Umbilical cord (tissue), 2 donors: ENCODE measurements at places on chromosomes 13 and 19.

GRCh38 chr19:48043675-48044258 is at the start of gene CABP5:
Gene CABP5, minus strand, starts transcription at chr19:48044079. Its CDS starts 157 bp downstream, at chr19:48043922.
- no peak for DNase-seq

DNA sequence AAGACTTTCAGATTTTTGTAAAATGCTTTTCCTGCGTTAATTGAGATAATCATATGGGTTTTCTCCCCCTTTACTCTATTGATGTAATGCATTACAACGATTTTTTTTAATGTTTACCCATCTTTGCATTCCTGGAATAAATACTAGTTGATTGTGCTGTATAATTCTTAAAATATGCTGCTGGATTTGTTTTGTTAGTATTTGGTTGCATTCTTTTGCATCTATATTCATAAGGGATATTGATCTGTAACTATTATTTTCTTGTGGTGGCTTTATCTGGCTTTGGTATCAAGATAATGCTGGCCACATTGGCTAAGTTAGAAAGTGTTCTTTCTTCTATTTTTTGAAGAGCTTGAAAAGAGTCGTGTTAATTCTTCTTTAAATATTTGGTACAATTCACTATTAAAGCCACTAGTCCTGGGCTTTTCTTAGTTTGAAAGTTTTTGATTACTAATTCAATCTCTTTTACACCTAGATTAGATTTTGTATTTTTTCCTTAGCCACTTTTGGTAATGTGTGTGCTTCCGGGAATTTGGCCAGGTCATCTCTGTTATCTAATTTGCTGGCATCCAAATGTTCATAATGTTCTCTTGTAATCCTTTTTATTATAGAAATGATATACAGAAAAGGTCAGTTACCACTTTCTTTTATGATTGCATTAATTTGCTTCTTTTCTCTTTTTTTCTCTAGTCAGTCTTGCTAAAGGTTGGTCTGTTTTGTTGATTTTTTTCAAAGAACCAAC is 29.8 kb downstream of the KL start:
- no peak for DNase-seq

GRCh38 chr13:108302279-108302678 is 32.8 kb downstream of the TNFSF13B start:
- no peak for DNase-seq

DNA sequence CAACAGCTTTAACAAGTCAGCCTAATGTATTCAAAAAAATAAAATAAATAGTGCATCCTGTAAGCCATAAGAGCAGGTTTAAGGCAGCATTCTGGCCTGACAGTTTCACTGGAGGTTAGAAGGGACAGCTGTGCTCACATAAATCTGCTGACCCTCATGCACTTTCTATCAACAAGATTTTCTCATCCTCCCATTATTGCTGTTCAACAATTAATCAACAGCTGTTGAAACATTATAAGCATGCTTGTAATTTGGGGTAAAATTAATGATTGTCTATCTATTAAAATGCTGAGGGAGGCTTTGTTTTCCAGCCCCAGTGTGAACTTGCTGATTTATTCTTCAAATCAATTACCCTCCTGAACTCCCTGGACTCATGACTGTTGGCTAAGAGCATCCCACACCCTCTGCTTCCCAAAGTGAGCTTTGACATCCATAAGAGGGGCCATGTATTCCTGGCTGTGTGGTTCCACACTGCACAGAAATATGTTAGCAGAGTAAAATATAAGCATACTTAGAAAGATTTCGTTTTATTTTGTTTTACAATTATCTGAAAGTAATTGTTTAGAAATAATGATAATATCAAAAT is 492.4 kb downstream of the EFNB2 start:
- no peak for DNase-seq

DNA sequence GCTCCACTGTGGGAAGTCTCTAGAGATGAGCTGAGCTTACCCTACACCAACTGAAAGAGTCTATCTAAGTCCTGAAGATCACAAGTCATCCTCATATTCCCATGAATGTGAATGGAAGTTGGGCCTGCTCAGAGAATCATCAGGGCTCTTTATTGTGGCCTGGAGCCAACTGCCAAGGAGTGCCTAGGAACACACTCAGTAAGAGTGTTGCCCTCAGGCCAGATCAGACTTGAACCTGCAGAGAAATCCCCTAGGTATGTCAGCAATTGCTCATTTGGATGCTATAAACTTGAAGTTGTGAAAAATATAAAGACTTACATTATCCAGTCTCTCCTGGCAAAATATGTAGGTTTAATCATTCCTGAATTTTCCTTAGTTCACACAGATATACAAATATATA is 1070.2 kb downstream of the EFNB2 start:
- no peak for DNase-seq

GRCh38 chr13:44573790-44574465 is 2.2 kb downstream of the TSC22D1 start:
- no peak for DNase-seq

DNA sequence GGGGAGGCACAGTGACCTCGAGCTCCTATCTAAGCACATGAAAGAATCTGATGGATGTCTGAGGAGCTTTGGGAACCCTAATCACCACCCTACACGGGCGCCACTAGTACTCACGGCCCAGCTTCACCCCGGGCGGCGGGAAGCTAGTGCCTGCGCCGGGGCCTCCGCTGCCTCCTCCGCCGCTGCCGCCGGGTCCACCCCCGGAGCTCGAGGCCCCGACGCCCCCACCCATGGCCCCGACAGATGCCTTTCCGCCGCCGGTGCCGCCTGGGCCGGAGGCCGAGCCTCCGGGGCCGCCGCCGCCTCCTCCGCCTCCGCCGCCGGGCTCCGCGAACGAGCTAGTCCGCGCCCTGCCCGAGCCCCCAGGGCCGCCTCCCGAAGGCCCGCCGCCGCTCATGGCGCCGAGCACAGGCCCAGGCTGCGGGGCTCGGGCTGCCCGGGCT is 312 bp downstream of the GSK3A start:
- peak; percentile 28 for DNase-seq

GRCh38 chr19:405121-405965 is 3.6 kb downstream of the C2CD4C start:
- DNase-seq = no peak

DNA sequence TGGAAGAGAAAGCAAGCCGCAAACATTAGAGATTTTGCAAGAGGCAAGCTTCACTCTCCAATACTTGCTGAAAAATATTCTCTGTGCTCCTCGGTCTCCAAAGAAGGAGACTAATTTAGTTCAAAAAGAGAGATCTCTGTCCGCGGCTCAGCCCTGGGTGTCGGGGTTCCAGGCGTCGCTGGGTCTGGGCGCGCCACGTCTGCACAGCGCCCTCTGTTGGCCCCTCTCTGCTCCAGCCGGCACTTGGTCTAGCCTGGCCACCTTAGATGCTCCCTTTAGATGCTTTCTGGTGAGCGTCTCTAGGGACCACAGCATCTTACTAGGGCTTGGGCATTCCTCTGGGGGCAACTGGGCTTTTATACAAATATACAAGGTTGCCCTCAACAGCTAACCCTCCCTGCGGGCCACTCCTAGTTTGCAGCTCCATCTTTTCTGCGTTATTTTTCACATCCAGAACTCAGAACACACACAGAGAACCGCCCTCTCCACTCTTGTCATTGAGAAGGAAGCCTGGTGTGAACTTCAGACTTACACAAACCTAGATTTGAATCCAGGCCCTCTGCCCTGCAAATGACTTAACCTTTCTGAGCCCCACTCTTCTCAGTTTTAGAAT is 78.3 kb downstream of the CYSLTR2 start:
- DNase-seq = no peak

DNA sequence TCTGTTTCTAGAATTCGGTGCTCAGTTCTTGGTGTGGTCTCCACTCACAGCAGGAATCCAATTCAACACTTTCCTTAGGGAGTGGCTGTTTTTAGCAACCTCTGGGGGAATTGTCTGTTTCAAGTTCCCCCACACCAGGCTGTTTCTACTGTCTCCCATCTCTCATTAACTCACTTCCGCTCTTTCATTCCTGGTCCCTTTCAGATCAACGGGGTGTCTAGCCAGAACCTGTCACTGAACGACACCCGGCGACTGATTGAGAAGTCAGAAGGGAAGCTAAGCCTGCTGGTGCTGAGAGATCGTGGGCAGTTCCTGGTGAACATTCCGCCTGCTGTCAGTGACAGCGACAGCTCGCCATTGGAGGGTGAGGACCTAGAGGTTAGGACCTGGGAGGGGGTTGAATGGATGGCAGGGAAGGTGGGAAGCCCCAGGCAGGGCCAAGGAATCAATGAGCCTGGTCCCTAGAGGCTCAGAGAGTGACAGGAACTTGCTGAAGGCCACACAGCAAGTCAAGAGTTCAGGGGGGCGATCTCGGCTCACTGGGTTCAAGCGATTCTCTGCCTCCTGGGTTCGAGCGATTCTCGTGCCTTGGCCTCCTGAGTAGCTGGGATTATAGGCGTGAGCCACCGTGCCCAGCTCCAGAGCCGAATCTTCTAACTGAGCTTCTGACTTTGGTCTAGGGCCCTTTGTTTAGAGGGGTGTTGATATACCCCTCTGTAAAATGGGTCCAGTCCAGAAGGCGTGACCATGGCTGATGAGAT is 25.5 kb downstream of the TJP3 start:
- no peak for DNase-seq

DNA sequence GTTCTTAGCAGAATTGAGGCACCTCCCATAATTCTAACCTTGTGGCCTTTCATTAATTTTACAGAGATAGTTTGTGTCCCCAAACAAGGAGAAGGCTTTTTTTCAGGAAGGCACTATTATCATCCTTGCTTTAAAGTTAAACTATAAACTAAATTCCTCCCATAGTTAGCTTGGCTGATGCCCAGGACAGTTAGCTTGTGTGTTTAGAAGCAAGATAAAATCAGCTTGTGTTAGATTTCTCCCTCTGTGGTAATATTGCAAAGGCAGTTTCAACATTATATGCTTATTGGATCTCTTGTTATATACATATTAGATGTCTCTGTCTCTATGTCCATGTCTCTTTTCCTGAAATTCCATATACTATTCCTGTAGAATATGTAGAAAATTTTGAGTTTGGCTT is 342.7 kb downstream of the TBC1D4 start:
- peak; percentile 27 for DNase-seq

GRCh38 chr19:10424011-10424637 is 3.8 kb downstream of the PDE4A start:
- peak; percentile 57 for DNase-seq

DNA sequence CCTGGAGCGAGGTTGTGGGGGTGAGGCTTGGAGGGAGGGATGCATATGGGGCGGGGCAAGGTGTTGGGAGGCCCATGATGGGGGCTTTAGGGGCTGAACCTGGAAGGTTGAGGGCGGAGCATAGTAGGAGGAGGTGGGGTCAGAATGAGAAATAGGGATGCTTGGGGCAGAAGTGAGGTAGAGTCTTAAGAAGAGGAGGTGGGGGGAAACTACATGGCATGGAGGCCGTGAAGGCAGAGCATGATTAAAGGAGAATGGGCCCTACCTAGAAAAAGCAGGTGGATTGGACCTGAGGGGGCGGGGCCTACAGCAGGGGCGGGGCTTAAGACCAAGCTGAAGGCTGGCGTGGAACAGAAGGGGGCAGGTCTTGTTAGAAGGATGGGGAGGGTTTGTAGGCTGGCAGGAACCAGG is 799 bp downstream of the NR1H2 start:
- DNase-seq = peak; percentile 29

DNA sequence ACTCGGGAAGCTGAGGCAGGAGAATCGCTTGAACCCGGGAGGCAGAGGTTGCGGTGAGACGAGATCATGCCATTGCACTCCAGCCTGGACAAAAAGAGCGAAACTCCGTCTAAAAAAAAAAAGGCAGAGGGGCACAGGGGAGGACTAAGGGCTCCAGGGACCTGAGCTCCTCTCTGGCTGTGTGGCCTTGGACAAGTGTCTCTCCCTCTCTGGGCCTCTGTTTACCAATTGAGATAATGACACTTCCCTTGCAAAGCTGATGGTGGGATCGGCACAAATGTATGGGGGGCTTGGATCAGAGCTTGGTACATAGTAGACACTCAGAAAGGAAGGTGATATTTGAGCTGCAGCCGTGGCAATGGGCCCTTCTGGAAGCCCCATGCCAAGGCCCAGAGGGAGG is 11.4 kb upstream of the SPACA4 start:
- DNase-seq = no peak

- DNase-seq = no peak
Observed at GRCh38 chr19:5281588-5281987, 59.0 kb downstream of the PTPRS start.

DNA sequence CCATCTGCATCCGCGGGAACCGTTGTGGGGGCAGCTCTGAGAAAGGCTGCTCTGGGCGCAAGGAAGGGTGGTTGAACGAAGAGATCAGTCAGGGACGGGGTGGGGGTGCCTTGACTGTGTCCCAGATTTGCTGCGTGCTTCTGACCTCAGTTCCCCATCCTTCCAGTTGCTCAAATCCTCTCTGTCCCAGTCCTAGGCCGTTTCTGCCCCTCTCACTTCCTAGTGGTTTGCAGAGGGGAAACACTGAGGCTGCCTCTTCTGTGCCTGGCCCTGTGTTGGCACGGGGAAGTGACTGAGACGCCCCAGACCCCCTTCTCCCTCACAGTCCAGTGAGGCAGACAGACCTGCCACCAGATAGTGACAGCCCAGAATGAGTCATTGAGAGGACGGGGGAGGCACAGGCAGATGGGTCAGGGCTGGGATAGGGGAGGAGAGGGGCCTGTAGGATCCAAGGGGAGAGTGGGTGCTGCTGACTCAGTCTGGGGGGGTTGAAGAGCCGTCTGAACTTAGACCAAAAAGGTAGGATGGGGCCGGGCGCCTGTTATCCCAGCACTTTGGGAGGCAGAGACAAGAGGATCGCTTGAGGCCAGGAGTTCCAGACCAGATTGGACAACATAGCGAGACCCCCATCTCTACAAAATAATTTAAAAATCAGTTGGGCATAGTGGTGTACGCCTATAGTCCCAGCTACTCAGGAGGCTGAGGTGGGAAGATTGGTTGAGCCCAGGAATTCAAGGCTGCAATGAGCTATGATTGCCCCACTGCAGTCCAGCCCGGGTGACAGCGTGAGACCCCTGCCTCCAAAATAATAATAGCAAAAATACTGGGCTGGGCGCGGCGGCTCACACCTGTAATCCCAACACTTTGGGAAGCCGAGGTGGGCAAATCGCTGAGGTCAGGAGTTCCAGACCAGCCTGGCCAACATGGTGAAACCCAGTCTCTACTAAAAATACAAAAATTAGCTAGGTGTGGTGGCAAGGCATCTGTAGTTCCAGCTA is 26.5 kb downstream of the NUMBL start:
- DNase-seq = no peak

DNA sequence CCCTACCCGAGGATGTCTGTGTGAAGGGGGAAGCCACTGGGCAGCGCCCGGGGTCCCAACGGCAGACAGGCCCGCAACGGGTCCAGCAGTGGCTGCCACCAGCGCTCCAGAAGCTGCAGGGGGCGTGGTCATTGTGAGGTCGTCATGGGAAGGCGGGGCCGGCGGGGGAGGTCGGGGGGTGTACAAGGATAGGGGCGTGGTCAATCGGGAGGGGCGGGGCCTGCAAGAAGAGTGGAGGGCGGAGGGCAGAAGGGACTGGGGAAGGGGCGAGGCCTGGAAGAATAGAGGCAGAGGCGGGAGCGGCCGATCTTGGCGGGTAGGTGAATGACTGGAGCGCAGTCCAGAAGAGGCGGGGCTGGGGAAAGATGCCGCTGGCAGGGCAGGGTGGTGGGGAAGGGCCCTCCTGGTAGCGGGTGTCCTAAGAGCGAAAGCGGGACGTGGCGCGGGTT is 4.4 kb downstream of the FUZ start:
- DNase-seq = peak; percentile 89
